Stomach (tissue), 19 donors: ENCODE measurements at places on chromosomes 4 and X. TPM values are rescaled to one million over a fixed set of nuclear protein-coding genes. Genes with fewer than 3 reads are reported as not detected.

FAM9B gene
- not detected for total RNA-seq

BGN gene
- 41.4 TPM for total RNA-seq

VSIG4 gene
- total RNA-seq, result 45.4 TPM

OTUD4 gene
- total RNA-seq, result 39.7 TPM

ITM2A gene
- total RNA-seq, result 233 TPM

CT47B1 gene
- total RNA-seq, result not detected

FGFR3 gene
- 530 TPM for total RNA-seq

MXRA5 gene
- total RNA-seq, result 9.3 TPM

CNGA1 gene
- total RNA-seq, result not detected

USP53 gene
- total RNA-seq, result 54.5 TPM

FAM114A1 gene
- total RNA-seq, result 60.3 TPM

CXCL1 gene
- 56.0 TPM for total RNA-seq

PTPN13 gene
- 2.3 TPM for total RNA-seq

ETDB gene
- total RNA-seq, result not detected

DNA sequence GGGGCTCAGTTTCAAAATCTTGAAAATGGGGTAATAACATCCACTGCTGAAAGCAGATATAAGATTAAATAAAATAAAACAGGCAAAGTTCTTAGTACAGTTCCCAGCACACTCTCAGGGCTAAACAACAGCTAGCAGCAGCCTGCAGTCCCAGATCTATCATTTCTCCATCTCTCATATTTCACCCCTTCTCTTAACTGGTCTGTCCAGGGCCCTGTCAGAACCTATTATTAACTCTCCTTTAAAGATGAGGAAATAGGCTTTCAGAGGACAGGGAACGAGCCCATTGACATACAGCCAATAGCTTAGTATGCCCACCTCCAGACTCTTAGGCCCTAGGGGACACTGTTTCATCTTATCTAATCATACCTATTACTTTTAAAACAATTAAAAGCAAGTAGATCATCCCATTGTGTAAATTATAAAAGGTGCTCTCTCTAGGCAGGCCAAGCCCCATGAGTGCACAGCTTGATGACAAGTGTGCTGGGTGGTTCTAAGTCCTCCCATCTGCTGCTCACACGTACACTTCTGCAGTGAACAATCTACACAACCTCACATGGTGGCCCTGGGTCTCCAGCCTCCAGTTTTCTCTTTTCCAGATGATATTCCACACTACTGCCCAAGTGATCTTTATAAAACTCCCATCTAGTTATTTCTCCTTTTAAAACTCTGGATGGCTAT is 119.0 kb downstream of the APBB2 start:
- H3K27me3 ChIP-seq, result no peaks in the 10 kb centered on the region
- H3K4me3 ChIP-seq, result no peak overlapping the region
- H3K4me1 ChIP-seq, result peaks cover 23% of the 10 kb centered on the region
- no peak for DNase-seq

GRCh38 chrX:129836827-129837226 is 6.9 kb downstream of the ZDHHC9 start:
- no peaks in the 10 kb centered on the region for H3K4me1 ChIP-seq
- no peak overlapping the region for H3K4me3 ChIP-seq
- DNase-seq, result no peak
- H3K27ac ChIP-seq, result no peak overlapping the region
- no peaks in the 10 kb centered on the region for H3K27me3 ChIP-seq

DNA sequence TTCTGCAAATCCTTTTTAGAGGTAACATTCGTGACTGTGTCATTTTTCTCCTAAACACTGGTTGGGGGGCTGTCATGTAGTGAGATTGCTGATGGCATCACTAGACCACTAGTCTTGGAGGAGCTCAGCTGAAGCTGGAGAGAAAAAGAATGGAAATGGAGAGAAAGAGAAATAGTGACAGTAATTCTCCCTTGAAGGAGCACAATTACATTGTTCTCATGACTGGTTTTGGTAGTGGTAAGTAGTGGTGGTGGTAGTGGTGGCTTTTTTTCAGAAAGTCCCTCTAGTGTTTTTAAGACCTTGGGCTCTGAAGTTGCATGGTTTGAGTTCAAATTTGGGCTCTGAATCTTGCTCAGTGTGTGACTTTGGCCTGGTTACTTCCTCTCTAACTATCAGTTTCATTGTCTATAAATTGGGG is 99.8 kb downstream of the LARP7 start:
- no peaks in the 10 kb centered on the region for H3K4me1 ChIP-seq
- no peak overlapping the region for H3K4me3 ChIP-seq
- no peaks in the 10 kb centered on the region for H3K36me3 ChIP-seq
- H3K27ac ChIP-seq, result no peak overlapping the region
- no peaks in the 10 kb centered on the region for H3K27me3 ChIP-seq

DNA sequence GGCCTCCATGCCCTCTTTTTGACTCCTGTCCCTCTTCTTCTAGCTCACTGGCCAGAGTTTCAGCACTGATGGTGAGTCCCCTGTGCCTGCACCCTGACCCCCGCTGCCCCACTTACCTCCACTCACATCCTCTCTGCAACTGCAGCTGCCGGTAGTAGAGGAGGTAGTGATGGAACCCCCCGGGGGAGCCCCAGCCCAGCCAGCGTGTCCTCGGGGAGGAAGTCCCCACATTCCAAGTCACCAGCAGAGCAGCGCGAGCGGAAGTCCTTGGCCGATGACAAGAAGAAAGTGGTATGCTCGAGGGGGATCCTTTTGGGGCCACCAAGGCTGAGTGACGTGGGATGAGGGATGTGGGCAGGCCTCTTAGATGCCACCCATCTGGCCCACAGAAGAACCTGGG is 5.8 kb downstream of the ARAF start:
- H3K27ac ChIP-seq, result no peak overlapping the region
- DNase-seq, result no peak
- H3K4me3 ChIP-seq, result no peak overlapping the region
- no peaks in the 10 kb centered on the region for H3K27me3 ChIP-seq

DNA sequence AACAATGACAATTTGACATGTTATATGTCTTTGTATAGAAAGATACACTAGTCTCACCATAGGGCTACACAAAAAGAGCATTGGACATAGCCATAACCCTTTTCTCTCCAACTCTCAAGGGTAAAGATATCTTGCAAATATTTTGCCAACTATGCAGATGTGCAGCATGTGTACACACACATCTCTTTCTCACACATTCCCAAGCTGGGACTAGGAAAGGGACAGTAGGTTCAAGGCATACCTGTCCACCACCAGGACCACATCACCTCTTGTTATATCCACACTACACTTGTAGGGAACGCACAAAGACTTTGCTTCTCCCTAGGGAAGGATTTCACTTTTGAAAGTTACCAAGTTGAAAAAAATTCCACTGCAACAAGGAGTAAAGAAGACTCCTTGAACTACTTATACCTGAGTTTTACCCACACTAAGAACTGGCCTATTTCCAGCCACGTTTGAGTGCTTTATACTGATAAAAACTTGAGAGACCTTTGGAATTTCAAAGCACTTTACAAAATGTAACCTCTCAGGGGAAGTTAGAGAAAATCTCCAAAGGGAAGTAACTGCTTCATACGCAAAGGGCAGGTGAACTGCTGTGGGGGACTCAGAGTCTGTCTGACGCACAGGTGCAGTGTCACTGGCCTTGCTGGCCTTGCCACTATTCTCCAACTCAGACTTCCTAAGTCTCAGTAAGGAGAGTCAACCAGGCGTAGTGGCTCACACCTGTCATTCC is 36.9 kb downstream of the NR3C2 start:
- H3K27ac ChIP-seq, result peak overlapping the region; percentile 65
- peak; percentile 37 for DNase-seq
- H3K4me3 ChIP-seq, result no peak overlapping the region

- no peak for DNase-seq
- no peaks in the 10 kb centered on the region for H3K4me1 ChIP-seq
- no peak overlapping the region for H3K27ac ChIP-seq
- no peaks in the 10 kb centered on the region for H3K36me3 ChIP-seq
- no peak overlapping the region for H3K4me3 ChIP-seq
Observed at GRCh38 chrX:47683184-47683828, 24.3 kb upstream of the UXT start.

- H3K4me3 ChIP-seq, result no peak overlapping the region
- DNase-seq, result no peak
- H3K36me3 ChIP-seq, result peaks cover 43% of the 10 kb centered on the region
- H3K27ac ChIP-seq, result no peak overlapping the region
- peaks cover 39% of the 10 kb centered on the region for H3K4me1 ChIP-seq
- H3K27me3 ChIP-seq, result no peaks in the 10 kb centered on the region
Observed at GRCh38 chr4:87112063-87112462, 108.4 kb downstream of the KLHL8 start.

- no peak overlapping the region for H3K4me3 ChIP-seq
- H3K4me1 ChIP-seq, result no peaks in the 10 kb centered on the region
- DNase-seq, result peak; percentile 21
- H3K27me3 ChIP-seq, result no peaks in the 10 kb centered on the region
- no peak overlapping the region for H3K27ac ChIP-seq
Observed at GRCh38 chrX:130836447-130836846, 66.6 kb downstream of the ENOX2 start.

GRCh38 chr4:117001077-117001476 is 84.3 kb downstream of the TRAM1L1 start:
- no peak for DNase-seq
- no peaks in the 10 kb centered on the region for H3K4me1 ChIP-seq
- H3K27me3 ChIP-seq, result no peaks in the 10 kb centered on the region
- H3K36me3 ChIP-seq, result no peaks in the 10 kb centered on the region
- no peak overlapping the region for H3K27ac ChIP-seq

DNA sequence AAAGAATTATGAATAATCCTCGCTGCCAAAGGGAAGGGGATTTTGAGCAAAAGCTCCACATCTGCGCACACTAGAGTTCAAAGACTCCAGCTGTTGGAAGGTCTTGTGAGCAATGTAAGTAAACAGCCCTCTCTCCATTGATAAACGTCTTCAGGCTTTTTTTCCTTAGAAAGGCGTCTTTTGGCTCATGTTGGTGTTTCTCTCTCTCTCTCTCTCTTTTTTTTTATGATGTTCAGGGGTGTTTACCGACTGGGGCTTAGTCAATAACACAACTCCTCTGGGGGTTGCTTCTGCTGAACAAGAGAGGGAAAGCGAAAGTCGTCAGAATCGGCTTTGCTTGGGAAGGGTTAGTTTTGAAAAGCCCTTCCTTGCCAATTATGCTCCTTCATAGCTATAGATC is 53.2 kb upstream of the C1QTNF7 start:
- H3K4me3 ChIP-seq, result peak overlapping the region; percentile 18
- no peak for DNase-seq
- no peaks in the 10 kb centered on the region for H3K4me1 ChIP-seq
- H3K27ac ChIP-seq, result peak overlapping the region; percentile 22
- H3K27me3 ChIP-seq, result no peaks in the 10 kb centered on the region
- H3K36me3 ChIP-seq, result no peaks in the 10 kb centered on the region

GRCh38 chr4:119189638-119190037 is 22.9 kb upstream of the USP53 start:
- peaks cover 24% of the 10 kb centered on the region for H3K4me1 ChIP-seq
- no peak for DNase-seq
- H3K27me3 ChIP-seq, result no peaks in the 10 kb centered on the region
- H3K36me3 ChIP-seq, result no peaks in the 10 kb centered on the region
- H3K27ac ChIP-seq, result peak overlapping the region; percentile 26

GRCh38 chrX:45743081-45743533 is 542.4 kb upstream of the DIPK2B start:
- H3K4me1 ChIP-seq, result no peaks in the 10 kb centered on the region
- H3K4me3 ChIP-seq, result no peak overlapping the region
- H3K27me3 ChIP-seq, result no peaks in the 10 kb centered on the region

GRCh38 chr4:3464911-3465697 is 2.0 kb downstream of the DOK7 start:
- H3K4me3 ChIP-seq, result no peak overlapping the region
- peaks cover 43% of the 10 kb centered on the region for H3K4me1 ChIP-seq
- no peak for DNase-seq
- H3K27me3 ChIP-seq, result no peaks in the 10 kb centered on the region
- H3K36me3 ChIP-seq, result no peaks in the 10 kb centered on the region
- H3K27ac ChIP-seq, result no peak overlapping the region

- H3K36me3 ChIP-seq, result no peaks in the 10 kb centered on the region
- peaks cover 35% of the 10 kb centered on the region for H3K27me3 ChIP-seq
- DNase-seq, result peak; percentile 81
- peaks cover 41% of the 10 kb centered on the region for H3K4me1 ChIP-seq
Observed at GRCh38 chr4:78056265-78057129, 626 bp upstream of the FRAS1 start.

GRCh38 chrX:69535661-69536060 is 31.5 kb downstream of the NALF2 start:
- H3K27ac ChIP-seq, result no peak overlapping the region

DNA sequence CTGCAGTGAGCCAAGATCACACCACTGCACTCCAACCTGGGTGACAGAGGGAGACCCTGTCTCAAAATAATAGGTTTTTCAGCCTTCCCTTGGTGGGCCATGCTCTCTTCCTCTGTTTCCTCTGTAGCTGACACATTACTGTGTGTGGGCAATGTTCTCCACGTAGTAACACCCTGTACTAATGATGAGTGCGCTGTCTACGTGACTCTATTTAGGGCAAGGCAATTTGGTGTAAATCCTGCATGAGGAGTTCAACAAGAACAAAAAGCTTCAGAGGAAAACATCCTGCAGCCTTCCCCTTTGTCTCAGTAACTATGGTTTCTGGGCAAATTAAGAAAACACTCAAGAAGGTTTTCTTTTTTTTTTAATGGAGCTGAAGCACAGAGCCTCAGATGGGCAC is 24.4 kb upstream of the JAKMIP1 start:
- no peak overlapping the region for H3K27ac ChIP-seq
- peaks cover 12% of the 10 kb centered on the region for H3K4me1 ChIP-seq
- H3K4me3 ChIP-seq, result no peak overlapping the region

DNA sequence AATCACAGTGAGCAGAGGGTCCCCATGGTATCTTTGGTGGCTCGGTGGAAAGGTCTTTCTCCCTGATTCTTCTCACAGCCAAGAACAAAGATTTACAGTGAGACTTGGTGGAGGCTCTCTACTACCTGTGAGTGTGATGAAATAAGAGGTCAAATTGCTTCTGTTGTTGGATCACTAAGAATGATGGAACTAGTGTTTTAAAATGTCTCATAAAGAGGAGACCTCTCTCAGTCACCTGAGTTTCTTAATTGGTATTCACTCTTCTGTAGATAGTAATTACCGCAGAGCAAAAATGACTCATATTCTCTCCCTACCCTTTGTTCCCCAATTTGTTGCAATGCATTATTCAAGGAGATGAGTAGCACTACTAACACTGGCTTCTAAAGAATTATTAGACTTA is 100.9 kb upstream of the TBC1D9 start:
- H3K27me3 ChIP-seq, result no peaks in the 10 kb centered on the region
- H3K27ac ChIP-seq, result no peak overlapping the region
- H3K4me1 ChIP-seq, result peaks cover 13% of the 10 kb centered on the region
- H3K36me3 ChIP-seq, result no peaks in the 10 kb centered on the region
- DNase-seq, result no peak
- no peak overlapping the region for H3K4me3 ChIP-seq

DNA sequence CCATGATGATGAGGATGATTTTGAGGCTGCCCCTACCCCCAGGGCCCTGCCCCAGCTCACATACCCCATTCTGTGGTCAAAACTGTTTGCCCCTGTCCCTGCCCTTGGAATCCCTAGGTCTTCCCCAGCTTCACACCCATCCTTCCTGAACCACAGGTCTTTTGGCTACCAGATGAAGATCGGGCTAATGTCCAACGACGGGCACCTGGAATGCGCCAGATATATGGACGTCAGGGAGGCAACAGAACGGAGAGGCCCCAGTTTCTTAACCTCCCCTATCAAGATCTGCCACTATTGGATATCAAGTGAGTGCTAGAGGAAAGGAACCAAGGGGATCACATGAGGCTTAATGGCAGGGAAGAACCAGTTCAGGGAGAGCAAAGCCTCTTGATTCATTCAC is 6.6 kb downstream of the GDPD2 start:
- peaks cover under 1% of the 10 kb centered on the region for H3K4me1 ChIP-seq
- no peak overlapping the region for H3K4me3 ChIP-seq
- H3K36me3 ChIP-seq, result no peaks in the 10 kb centered on the region
- no peak for DNase-seq
- no peaks in the 10 kb centered on the region for H3K27me3 ChIP-seq
